ENCODE measurements at places on chromosomes 7 and 10.

DNA sequence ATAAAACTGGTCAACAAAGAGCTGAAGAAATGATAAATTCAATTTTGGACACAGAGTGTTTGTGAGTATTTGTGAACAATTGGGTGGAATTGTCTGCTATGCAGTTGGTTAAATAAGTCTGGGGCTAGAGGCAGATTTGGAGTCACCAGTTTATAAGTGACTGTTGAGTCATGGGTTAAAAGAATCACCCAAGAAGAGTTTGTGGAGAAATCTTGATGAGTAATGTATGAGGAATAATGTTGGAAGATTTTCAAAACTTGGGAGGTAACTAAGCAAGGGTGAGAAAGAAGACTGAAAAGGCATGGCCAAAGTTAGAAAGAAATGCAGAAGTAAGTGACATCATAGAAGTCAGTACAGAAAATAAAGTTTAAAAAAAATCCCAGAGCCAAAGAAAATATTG is 750.7 kb downstream of the MAGI2 start:
- DNase-seq, result no peak

- DNase-seq, result no peak
Observed at GRCh38 chr10:10010397-10010796, 1007.3 kb upstream of the CELF2 start.

DNA sequence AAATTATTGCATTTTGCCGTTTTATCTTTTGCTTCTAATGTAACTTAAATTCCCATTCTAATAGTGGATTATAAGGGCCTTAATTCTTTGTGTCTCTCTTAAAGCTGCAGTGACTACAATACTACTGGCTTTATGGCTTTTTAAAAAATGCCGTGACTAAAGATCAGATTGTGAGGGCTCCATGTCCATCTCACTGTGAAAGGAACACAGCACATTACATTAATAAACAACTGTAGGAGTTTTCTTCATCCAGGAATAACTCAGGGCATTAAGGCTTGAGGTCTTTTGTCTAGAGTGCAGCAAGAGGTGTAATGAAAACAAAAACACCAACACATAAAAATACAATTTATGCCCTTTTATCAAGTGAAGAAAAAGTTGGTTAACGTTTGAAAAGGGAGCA is 205.3 kb downstream of the SKAP2 start:
- DNase-seq, result no peak

GRCh38 chr10:31100115-31100601 is 68.5 kb upstream of the ZNF438 start:
- no peak for DNase-seq

- no peak for DNase-seq
Observed at GRCh38 chr7:142053988-142054387, 57.5 kb upstream of the MGAM2 start.

GRCh38 chr7:91596287-91596686 is 284.2 kb downstream of the MTERF1 start:
- no peak for DNase-seq

DNA sequence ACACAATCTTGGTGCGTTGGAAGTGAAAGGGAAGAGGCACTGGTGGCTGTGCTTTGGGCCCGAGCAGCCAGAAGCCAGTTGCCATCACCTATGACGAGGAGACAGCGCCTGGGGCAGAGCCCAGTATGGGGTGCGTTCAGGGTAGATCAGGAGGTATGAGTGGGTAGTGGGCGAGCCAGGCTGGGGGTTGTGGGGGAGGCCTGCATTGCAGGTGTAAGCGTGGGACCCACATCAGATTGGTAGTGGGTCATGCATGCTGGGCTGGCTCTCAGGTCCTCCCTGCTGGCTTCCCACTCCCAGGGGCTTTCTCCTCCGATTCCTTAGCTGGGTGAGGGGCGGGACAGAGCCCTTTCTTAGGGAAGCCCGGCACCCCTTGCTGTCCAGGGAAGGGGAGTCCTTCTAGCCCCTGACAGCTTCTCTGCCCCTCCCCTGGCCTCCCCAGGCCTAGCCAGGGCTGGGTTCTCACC is 445 bp upstream of the PVRIG start:
- no peak for DNase-seq
